ENCODE measurements at places on chromosomes 11 and 22.

GRCh38 chr11:66950112-66950535 is 8.1 kb downstream of the PC start:
- peak; percentile 15 for DNase-seq

GRCh38 chr22:42830161-42830560 is 26.9 kb downstream of the ARFGAP3 start:
- DNase-seq, result no peak

GRCh38 chr11:123815122-123815521 is 9.0 kb upstream of the OR6M1 start:
- no peak for DNase-seq

DNA sequence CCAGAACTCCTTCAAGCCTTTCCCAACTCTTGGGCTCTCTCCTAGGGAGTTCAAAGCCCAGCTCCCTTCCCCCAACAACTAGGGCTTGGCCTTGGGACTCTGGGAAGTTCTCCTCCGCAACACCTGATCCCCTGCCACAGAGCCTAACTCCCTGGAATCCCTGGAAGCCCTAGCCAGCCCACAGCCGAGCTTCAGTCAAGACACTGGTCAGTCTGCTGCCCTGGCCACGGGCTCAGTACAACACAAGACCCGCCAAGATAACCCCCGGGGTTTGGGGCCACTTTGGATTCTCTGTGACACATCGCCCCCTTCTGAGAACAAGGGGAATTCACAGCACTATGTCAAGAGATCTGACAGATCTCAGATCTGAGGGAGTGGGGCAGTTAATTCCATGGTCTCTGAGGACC is 58.3 kb downstream of the SLC22A12 start:
- no peak for DNase-seq

GRCh38 chr11:65502555-65503367 is 3.9 kb downstream of the MALAT1 start:
- DNase-seq, result no peak

DNA sequence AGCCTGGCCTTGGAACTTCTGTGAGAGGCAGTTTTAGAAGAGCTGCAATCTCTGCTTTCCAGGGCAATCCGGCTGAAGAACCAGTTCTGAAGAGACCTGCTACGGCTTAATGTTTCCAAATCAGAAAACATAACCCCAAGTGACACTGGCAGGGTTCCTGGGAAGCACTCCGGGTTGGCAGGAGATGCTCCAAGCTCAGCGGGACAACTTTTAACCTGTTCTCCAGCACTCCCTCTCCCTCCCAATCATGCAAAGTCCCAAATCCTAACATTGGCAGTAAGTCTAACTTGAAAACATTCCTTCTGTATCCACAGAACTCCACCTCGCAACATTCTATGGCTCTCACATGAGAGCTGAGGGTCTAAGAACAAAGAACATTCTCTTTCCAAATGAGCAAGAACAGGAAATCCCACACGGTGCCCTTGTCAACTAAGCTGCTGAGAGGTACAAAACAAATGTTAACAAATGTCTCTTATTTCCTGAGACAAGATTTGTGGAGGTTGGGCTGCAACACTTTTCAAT is 48.5 kb upstream of the MN1 start:
- no peak for DNase-seq
